ENCODE measurements at places on chromosomes 7 and 10. TPM values are rescaled to one million over a fixed set of nuclear protein-coding genes. Genes with fewer than 3 reads are reported as not detected.

DNA sequence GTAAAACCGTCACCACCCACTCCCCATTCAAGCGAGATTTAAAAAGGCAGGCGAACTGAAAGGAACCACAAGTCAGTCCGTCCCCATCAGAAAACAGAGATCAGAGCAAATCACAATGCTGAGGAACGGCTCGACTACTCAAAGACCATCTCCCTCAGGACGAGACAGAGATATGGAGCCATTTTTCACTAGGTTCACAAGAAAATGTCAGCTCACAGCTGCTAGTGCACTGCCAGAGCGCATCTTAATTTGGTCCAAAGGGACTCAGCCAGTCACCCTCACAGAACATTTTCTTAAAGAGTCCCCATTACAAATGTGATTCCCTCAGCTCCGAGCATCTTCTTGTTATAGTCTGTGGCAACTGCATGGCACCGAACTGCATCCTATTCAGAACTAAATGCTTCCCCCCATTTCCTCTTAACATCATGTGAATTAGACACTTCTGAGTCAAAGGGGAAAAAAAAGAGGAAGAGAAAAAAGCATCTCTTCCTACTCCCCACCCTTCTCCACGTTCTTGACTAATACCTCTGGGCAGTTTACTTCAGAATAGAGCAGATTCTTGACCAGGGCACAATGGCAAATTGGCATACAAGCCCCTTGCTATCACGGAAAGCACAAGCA, 683.9 kb downstream of the MAGI2 start:
- no peak for DNase-seq

DNA sequence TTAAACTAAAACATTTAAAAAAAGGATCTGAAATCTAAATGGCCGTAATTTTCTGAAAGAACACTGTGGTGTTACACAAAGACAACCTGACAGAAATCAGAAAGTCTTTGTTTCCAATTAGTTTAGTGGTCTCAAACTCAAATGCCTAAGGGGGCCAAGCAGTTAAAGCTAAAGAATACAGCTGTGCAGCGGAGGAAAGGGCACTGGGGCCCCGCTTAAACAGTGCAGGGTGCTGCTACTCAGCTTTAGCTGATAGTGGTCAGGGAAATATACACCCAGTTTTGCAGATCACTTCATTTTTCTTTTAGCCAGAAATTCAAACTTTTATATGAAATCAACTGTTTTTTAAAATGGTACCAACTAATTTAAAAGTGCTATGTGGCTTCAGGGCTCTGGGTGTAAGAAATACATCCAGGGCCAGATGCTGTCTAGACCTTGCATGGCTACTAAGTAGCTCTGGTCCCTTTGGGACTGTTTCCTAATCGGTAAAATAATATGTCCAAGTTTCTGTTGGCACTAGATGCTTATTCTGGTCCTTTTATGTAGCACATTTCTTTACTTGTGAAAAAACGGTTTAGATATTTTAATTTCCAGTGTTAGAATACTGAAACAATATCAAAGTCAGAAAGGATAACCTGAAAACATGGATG, 161.8 kb upstream of the LAMB4 start:
- DNase-seq = no peak

Gene HOXA5
- polyA plus RNA-seq = 92.8 TPM

Gene IFRD1
- polyA plus RNA-seq = 37.2 TPM

Gene NUTM2E
- polyA plus RNA-seq = not detected

Gene MUC3A
- 0.57 TPM for polyA plus RNA-seq

Gene SYT15B
- polyA plus RNA-seq = 1.8 TPM
